Activated CD4-positive, CD25-positive, alpha-beta regulatory T cell treated with anti-CD3 and anti-CD28 coated beads, Interleukin-2, amount 50 U/mL, for 72 hours (primary cell): ENCODE measurements at places on chromosomes 16 and 17.

DNA sequence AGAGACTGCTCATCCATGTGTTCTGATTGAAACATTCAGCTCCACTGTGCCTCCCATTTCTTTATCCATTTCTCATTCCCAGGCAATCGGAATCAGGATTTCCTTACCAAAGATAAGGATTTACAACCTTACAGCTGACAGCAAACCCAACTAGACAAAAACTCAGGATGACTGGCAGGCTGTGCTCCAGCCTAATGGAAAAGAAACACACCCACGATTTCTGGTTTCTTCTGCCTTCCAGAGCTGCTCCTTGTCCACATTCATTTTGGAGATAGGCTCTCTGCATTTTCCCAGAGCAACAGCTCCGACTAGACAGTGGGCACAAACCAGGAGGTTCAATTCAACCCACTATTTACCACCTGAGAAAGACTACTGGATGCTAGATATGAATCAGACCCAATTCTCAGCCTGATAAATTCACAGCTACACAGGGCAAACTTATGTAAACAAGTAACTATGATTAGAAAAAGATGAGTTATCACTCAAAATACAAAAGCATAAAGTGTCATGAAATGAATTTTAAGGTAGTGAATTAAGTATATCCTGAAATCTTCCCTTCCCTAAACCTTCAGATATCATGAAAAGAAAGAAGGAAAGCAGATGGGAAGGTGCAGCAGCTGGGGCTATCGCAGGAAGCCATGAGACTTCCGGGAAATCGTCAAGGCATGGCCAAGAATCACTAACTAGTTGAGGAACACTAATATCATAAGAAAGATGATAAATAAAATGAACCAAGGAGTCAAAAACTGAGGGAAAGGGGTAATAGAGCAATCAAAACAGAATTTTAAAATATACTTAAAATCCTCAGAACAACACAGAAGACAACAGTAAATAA is 44.8 kb upstream of the CLEC18B start:
- no peak for DNase-seq

DNA sequence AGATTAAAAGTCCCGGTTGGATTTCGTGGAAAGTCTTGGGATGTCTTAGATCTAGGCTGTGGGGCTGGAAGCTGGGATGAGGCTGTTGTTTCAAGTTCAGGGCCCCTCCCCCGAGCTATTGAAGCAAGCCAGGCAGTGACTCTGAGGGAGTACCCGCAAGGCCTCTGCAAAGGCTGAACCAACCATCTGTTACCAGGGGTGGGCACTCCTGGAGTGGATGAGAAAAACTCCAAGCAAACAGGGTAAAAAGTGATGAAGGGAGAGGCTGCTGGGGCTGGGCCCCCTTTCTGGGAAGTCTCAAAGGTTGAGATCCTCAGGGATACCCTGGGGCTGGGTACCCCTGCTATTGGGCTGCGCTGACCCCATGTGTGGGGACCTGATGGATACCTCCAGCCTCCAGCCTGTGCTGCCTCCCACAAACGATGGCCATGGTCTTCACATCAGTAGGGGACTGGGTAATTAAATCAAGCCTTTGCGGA is 82.4 kb upstream of the KIFC3 start:
- no peak for DNase-seq

DNA sequence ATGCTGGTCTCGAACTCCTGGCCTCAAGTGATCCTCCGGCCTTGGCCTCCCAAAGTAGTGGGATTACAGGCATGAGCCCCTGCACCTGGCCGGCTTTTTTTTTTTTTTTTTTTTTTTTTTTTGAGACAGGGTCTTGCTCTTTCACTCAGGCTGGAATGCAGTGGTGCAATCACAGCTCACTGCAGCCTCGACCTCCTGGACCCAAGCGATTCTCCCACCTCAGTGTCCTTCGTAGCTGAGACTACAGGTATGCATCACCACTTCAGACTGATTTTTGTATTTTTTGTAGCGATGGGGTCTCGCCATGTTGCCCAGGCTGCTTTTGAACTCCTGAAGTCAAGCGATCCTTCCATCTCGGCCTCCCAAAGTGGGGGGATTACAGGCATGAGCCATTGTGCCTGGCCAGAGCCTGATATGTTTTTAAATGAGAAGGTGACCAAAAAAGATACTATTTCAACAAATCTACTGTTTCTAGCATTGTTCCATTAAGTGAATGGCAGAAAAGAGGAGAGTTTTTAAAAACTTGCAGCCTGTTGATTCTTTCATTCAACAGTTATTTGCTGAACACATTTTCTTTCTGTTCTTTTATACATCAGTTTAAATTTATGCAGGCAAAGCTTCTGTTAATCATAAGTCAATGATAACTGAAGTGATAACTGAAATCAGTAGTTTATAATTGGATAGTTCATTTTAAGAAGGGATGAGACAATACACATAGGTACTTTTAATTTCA is 3.2 kb upstream of the SRSF1 start:
- no peak for DNase-seq

- peak; percentile 57 for DNase-seq
Measured at GRCh38 chr17:77887464-77888241, 70.8 kb upstream of the TNRC6C start.

- DNase-seq, result no peak
Measured at GRCh38 chr16:70725912-70726828, 40.3 kb upstream of the MTSS2 start.

- no peak for DNase-seq
Measured at GRCh38 chr17:77438241-77439188, 297.7 kb downstream of the SEC14L1 start.

DNA sequence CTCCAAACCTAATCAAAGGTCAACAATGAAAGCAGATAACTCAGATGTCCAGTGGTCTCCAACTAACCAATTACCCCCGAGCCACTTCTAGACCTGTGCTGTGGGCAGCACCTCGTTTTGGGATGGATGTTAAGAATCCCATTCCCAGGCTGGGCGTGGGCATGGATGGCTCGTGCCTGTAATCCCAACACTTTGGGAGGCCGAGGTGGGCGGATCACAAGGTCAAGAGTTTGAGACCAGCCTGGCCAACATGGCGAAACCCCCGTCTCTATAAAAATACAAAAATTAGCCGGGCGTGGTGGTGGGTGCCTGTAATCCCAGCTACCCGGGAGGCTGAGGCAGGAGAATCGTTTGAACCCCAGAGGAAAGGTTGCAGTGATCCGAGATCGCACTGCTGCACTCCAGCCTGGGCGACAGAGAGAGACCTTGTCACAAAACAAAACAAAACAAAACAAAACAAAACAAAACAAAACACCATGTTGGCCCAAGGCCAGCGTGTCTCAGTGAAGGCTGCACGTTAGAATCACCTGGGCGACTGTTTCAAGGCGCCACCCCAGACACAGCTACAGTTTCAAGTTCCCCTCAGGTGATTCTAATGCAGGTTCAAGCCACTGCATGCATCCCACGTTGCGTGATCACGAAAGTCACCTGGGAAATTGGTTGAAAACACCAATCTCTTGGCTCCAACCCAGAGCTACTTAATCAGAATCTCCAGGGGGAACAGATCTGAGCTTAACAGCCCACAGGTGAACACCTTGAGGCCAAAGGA is 21.3 kb downstream of the COX4I1 start:
- DNase-seq, result no peak

- no peak for DNase-seq
Measured at GRCh38 chr16:24635900-24636610, 93.4 kb upstream of the TNRC6A start.

- no peak for DNase-seq
Measured at GRCh38 chr16:57807968-57808528, 5.8 kb upstream of the KIFC3 start.

DNA sequence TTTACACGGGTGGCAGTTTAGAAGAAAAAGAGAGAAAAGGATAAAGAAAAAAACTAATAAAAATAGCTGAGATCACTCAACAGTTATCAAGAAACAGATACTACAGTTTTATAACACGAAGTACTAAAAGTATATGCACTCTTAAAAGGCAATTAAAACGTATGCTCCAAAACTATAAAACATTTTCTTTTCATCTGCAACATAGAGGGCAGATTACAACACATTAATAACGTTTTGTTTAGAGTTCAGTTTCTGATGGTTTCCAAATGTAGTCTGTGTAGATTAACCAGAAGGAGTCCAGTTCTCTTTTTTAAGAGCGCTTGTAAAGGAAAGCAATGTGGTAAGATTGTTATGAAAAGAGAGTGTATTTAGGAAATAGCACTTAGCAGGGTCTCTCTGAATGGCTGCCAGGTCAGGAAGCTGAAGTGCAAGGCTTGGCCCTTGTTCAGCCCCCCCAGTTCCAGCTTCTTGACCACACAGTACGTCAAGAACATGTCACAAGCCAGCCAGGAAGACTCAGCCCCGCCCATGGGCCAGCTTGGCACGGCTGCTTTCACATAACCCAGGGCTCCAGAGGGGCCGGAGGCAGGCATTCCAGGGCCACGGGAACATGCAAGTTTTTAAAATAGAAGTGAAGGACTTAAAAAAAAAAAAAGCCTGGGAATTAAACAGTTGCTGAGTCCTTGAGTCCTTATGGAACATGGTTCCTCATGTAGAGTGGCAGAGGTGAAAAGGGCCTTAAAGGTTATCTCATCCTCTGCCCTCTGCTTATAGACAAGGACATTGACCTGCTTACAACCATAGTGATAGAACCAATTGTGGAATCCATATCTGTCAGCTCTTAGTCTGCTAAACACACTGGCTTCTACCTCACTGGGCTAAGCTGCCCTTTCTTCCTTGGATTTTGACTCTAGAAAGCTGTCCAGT is 147.4 kb upstream of the TBX2 start:
- no peak for DNase-seq

GRCh38 chr17:72429066-72429638 is 308.3 kb downstream of the SOX9 start:
- DNase-seq, result no peak
